ENCODE measurements at places on chromosomes 7 and 10. TPM values are rescaled to one million over a fixed set of nuclear protein-coding genes. Genes with fewer than 3 reads are reported as not detected.

CFAP70 gene
- 0.40 TPM for total RNA-seq

TRIM74 gene
- not detected for total RNA-seq

PNLIP gene
- total RNA-seq, result not detected

AKR1C2 gene
- total RNA-seq, result 115 TPM

DNA sequence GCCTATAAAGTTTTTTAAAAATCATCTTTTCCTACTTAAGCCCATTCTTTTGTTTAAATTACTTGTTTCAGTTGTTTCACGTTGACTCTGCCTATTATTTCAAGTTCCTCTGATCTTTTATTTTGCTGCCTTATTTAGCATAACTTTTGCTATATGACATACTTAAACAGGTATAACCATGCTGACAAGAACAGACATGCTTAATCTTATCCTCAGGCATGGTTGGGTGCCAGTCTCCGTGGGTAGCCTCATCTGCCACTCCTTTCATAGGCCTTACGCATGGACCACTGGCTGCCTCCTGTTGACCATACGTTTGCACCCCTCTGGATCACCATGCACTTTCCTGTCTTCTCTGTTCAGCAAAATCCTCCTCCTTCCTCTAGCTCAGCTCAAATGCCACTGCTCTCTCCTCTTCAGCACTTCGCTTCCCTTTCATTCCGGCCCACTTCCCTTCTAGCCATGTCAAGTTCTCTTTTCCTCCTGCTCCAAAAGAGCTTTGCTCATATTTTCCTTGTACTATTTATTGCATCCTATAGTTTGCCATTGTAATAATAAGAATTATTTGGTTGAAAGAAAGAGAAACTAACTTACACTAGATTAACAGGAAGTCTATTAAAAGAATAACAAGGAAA, 10.0 kb upstream of the TSPAN33 start:
- ATAC-seq, result peak; percentile 95

DNA sequence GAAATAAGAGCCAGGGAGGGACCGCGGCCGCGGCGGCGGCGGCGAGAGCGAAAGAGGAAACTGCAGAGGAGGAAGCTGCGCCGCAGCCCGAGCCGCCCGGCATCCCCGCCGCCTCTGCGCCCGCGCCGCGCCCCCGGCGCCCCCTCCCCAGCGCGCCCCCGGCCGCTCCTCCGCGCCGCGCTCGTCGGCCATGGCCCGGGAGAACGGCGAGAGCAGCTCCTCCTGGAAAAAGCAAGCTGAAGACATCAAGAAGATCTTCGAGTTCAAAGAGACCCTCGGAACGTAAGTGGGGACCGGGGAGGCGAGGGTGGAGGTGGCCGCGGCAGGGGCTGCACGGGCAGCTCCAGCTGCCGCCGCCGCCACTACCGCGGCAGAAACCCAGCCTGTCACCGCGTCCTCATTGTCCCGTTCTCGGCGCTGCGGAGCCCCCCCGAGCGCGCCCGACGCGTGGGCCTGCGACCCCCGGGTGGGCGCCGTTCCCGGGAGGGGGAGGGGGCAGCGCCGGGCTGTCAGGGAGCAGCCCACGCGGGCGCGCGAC, 351 bp downstream of the CAMK1D start:
- no peak for ATAC-seq

CYP2C19 gene
- 1.4 TPM for total RNA-seq

TRPV5 gene
- total RNA-seq, result not detected

DNA sequence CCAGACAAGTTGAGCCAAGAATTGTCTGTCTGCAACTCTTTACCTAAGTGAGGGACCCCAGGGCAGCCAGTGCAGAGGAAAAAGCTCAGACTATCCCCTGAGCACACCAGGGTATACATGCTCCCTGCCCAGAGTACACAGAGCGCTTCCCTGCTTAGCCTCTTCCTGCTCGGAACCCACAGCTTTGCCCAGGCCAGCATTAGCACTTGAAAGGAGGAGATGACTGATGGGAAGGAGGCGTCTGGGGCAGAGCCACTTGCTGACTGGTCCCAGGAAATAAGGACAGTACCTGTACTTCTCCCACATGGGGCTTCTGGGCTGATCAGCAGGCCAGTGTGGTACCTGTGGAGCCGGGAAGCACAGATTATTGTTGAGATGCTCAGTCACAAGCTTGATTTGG, 48.4 kb upstream of the TRIM8 start:
- no peak for ATAC-seq

DNA sequence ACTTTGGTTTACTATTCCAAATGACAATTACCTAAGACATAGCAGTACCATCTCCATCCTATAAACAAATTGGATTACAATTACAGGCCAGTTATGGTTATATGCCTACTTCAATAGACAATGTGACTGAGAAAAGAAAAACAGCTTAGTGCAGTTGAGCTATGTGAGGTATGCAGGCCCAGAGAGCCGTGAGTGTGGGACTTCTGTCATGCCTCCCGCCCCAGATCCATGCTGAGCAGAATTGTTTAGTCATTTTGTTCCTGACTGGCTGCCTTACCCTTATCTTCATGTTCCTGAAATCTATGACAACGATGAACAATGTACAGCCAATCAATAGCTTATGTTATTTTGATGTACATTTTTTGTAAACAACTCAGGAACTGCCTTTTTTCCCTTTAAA, 21.7 kb downstream of the LARP4B start:
- ATAC-seq, result no peak

DNA sequence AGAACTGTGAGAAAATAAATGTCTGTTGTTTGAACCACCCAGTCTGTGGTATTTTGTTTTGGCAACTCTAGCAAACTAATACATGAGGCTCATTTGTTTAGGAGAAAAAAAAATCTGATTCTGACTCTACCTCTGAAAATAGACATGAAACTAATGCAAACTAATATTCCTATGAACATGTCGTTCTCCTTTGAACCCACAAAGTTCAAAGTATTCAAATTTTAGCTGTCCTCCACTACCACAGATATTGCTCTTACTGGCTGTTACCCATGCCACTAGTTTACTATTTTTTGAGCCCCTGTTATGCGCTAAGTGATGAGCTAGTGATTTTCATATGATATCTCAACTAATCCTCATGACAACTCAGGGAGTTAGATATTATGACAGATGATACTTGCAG, 58.8 kb upstream of the ZNF804B start:
- ATAC-seq, result no peak

Measured in esophagus mucosa (tissue), 1 donor.